ENCODE measurements at places on chromosomes 16 and 17.

- DNase-seq = no peak
Measured at GRCh38 chr16:704047-704446, 1.6 kb downstream of the FBXL16 start.

DNA sequence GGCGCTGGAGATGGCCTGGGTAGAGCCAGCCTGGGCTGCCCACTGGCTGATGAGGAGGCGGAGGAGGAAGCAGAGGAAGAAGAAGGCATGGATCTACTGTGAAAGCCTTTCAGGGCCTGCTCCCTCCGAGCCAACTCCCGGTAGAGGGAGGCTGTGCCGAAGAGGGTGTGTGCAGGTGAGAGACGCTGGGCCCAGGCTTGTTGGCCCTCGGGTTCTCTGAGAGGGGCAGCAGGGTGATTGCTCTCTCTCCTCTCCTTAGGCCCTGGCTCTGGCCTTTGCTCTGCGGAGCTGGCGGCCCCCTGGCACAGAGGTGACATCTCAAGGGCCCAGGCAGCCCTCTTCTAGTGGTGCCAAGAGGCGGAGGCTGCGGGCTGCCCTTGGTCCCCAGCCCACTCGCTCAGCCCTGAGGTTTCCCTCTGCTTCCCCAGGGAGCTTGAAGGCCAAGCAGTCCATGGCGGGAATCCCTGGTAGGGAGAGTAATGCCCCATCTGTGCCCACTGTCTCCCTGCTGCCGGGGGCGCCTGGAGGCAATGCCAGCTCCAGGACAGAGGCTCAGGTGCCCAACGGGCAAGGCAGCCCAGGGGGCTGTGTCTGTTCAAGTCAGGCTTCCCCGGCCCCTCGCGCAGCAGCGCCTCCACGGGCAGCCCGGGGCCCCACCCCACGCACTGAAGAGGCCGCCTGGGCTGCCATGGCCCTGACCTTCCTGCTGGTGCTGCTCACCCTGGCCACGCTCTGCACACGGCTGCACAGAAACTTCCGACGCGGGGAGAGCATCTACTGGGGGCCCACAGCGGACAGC is 3.6 kb downstream of the TP53I13 start:
- no peak for DNase-seq

DNA sequence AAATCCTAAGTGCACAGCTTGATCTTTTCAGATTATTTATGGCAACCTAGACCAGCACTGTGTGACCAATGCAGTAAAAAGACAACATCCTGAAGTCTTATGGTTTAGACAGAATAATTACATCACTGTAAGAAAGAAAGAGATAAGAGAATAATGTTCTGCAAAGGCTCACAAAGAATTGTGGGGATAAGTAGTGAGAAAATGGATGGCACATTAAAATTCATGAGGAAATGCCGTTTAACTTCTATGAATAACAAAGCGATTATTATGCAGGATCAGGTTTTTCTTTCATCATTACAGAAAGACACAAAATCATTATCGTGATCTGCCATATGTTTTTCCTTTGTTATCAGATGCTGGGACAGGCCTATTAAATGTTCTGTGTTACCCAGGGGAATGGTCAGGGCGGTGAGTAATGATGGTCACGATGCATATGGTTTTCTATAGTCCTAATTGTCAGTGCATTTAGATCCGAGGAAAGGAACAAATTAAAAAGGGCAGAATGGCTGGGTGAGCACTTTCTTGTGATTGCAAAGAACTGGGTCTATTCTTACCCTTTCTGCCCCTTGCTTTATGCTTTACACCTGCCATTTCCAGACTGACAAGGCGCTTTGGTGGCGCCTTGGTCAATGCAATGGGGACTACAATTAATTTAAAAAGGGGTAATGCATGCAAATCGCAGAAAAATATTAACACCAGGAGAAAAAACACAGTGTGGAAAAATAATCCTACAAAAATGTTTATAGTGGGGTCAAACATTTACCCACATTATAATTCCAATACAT is 18.1 kb upstream of the DHX40 start:
- DNase-seq = no peak

DNA sequence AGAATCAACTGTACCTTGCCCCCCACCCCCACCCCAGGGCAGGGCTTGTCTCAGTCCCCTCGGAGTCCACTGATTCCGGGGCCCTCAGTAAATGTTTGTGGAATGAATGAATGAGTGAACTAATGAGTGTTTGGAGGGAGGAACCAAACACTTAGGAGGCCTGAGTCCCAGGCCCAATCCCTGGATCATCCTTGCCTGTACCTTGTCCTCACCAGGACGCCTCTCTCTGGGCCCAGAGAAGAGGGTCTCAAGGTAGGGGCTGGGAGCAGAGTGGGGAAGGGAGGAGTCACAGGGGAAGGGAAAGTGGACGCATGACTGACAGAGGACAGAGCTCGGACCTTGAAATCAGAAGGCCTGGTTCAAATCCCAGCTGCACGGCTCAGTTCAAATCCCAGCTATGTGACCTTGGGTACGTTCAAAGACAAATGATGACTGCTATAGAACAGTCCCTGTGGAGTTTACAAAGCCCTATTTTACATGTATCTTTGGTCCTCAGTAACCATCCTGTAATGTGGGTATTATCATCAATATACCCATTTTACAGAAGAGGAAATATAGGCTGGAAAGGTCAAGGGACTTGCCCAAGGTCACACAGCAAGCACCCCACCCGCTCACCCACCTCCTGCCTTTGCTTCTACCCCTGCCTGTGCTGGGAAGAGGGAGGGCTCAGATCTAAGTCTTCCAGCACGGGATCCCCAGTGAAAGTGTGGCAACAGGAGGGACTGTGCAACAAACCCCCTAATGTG is 18.3 kb downstream of the SLC4A1 start:
- no peak for DNase-seq

- DNase-seq = no peak
Measured at GRCh38 chr16:3995001-3995400, 114.5 kb upstream of the CREBBP start.

- DNase-seq = no peak
Measured at GRCh38 chr16:67179421-67180080, 4.2 kb downstream of the MATCAP1 start.

- DNase-seq = no peak
Measured at GRCh38 chr16:61544165-61544564, 492.1 kb downstream of the CDH8 start.

GRCh38 chr16:30127993-30128392 is 5.0 kb upstream of the MAPK3 start:
- DNase-seq = no peak

DNA sequence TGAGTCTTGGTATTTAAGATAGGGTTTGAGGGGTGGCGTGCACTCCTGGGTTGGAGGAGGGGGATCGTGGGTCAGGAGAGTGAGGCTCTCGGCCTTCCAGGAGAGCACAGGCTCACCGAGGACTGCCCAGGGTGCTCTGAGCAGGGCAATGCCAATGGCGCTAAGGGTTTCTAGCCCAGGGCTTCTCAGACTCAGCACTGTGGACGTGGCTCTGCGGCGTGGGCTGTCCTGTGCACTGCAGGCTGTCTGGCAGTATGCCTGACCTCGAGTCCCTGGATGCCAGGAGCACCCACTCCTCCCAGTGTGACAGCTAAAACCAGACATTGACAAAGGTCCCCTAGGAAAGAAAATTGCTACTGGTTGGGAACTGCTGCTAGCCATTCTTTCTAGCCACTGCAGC is 37.2 kb upstream of the ENDOV start:
- no peak for DNase-seq

GRCh38 chr16:3202903-3203539 is 15.0 kb downstream of the OR1F1 start:
- DNase-seq = no peak
